ENCODE measurements at places on chromosomes 2 and 18.
A peak's percentile ranks its signal among the peaks of the same experiment; 100 is the strongest.

DNA sequence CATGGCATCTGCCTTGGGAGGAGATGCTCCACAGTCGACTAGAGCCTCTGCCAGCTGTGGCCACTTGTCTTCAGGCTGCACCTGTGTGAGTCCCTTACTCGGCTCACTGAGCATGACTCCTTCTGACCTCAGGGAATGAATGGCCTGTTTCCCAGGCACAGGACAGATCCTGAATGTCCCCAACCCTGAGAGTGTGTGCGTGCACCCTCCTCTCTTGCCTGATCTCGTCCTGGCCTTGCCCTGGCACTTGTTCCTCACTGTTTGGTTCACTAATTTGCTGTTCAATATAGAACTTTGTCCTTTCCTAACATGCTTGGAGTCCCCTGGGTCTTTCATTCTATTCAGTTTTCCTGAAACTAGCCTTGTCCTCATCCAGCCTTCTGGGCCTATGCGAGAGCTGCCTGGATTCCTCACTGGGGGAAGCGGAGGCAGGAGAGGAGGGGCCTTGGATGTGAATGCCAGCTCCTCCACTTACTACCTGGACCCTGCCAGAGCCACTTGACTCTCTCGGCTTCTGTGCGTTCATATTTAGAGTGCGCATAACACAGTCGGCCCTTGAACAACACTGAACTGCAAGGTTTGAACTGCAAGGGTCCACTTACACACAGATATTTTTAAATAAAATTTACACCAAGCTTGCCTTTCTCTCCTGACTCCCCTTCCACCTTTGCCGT, 184.8 kb downstream of the ACKR3 start:
- no peak for DNase-seq

DNA sequence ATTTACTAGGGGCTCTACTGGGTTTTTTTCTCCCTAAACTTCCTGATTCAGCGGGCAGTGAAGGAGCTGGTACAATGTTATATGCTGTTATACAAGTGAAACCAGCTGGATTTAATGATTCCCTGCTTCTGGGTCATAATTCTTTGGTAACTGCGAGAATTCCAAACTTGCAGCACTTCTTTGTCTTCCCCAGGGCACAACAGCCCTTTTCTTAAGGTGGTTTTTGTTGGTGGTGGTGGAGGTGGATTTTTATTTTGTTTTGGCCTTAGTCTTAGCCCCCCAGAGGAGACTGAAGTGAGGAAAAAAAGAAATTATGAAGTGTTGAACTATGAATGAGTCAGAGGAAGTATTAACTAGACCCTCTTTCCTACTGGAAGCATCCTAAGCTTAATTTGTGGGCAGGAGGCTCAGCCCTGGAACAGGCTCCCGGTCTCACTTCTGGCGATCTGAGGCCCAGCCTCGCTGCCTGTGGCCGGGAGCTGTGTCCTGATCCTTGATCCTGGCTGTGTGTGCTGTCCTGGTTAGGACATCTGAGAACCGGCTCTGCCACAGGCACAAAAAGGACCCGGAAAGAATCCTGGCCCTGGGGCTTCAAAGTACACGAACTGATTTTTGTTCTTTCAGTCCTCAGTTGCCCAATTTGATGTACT, 141.9 kb downstream of the LYPD6B start:
- no peak for DNase-seq

DNA sequence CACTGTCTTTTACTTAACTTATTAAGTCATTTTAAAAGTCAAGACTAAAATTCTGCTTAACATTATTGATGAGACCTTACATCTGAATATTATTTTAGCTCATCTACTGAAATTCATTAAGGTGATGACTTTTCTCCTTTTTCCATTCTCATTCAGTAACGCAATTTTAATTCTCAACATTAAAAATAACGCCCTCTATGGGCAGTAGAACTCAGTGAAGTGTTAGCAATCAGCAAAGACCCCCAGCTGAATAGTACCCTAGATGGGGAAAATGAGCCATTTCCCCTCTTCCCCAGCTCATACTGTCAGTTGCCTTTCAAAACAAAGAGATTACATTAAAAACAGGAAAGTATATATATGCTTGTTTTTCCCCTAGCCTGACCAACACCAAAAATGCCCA, 203.3 kb downstream of the NR4A2 start:
- no peak for DNase-seq

GRCh38 chr2:64666810-64667438, 13.2 kb upstream of the SERTAD2 start:
- DNase-seq, result no peak

- no peak for DNase-seq
Measured at GRCh38 chr2:69097891-69098655, 85.1 kb downstream of the ANTXR1 start.

- DNase-seq, result no peak
Measured at GRCh38 chr2:160221391-160222276, 21.6 kb upstream of the ITGB6 start.

DNA sequence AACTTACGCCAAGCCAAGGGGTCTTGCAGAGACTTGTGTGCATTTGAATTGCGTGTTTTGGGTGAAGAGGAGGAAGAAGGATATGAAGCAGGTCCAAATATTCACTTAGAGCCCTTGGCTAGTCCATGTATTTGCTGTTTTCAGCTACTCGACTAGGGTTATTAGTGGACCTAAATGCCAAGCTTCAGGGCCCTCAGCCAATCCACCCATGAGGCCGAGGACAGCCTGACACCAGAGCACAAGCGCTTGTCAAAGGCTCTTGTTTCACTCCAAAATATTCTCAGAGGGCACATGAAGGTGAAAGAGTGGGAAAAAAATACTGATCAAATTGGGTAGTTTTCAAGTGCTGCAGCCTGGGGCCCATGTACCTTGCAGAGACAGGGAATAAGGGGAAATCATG, 174.8 kb upstream of the ACAA2 start:
- no peak for DNase-seq

DNA sequence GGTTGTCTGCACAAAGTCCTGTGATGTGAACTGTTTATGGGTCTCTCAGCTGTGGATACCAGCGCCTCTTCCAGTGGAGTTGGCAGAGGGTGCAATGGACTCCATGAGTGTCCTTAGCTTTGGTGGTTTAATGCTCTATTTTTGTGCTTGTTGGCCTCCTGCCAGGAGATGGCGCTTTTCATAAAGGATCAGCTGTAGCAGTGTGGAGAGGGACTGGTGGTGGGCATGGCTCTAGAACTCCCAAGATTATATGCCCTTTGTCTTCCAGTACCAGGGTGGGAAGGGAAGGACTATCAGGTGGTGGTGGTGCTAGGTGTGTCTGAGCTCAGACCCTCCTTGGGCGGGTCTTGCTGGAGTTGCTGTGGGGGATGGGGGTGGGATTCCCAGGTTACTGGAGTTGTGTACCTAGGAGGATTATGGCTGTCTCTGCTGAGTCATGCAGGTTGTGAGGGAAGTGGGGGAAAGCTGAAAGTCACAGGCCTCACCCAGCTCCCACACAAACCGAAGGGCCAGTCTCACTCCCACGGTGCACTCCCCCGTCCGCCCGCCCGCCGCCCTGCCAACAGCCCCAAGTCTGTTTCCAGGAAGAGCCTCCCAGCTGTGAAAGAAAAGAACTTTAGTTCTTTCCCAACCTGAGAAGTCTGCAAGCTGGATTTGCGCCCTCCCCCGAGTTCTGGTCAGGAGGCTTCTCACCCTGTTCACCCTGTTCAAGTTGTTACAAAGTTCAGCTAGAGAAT, 108.1 kb downstream of the MARCO start:
- peak; percentile 12 for DNase-seq

DNA sequence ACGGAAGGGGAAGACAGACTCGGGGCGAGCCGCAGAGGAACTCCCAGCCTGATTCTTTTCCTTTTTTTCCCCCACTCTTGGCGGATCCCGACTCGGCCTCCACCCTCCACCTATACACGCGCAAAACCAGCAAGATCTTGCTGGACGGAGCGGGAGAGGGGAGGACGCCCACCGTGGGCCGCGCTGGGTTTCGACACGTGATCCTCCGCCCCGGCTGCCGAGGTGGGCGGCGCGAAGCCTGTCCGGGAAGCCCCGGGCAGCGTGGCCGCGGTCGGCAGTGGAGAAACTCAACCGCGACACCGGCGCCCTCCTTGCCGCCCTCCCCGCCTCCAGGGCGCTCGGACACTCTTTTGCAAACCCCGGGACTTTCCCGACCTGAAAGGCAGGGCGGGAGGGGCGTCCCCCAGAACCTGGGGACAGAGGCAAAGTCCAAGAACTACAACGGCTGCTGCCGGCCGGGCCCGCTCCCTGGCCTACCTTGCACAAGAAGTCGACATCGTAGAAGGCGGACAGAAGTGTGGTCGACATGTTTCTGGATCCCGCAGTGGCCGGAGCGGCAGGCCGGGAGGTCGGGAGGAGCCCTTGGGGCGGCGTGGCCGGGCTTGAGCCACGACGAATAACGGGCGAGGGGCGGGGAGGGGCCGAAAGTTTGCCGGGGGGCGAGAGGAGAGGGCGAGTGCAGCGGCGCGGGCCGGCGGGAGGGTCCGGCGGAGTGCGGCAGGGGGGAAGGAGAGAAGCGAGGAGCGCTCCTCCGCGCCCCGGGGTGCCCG, 433 bp downstream of the ZFP36L2 start:
- DNase-seq, result peak; percentile 83

Measured in stimulated activated naive CD8-positive, alpha-beta T cell treated with anti-CD3 and anti-CD28 coated beads, Interleukin-15, Interleukin-2, amounts not matched to agents 100 U/mL and 50 U/mL, for 24 hours (primary cell).